ENCODE measurements at places on chromosomes 2 and 18. TPM values are rescaled to one million over a fixed set of nuclear protein-coding genes. Genes with fewer than 3 reads are reported as not detected.
A peak's percentile ranks its signal among the peaks of the same experiment; 100 is the strongest.

SLC11A1 gene
- total RNA-seq = 0.10 TPM

DNA sequence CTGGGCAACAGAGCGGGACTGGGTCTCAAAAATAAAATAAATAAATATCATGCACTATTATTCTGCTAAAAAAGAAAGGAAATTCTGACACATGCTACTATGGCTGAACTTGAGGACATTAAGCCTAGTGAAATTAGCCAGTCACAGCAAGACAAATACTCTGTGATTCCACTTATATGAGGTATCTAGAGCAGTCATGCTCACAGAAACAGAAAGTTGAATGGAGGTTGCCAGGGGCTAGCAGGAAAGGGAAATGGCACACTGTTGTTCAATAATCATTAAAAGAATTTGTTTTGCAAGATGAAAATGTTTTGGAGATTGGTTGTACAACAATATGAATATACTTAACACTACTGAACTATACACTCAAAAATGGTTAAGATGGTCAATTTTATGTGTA, 60.8 kb downstream of the NCKAP1 start:
- no peak for DNase-seq

DNA sequence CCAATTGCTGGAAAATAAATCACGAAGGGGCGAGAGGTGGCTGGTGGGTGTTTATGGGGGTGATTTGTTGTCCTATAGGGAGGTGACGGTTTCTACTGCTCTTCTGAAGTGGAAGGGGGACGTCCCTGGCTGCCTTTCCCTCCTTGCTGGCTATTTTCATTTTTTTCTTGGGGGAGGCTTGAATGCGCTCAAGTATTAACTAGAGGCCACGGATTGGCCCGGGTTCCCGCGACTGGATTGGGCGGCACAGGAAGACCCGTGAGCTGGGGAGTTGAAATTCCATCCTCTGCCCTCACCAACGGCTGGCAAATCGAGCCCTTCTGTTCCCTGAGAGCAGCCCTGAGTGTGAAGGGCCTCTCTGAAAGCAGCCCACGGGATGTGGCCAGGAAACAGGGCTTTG, 176.5 kb upstream of the SPRED2 start:
- no peak for DNase-seq

- peak; percentile 53 for DNase-seq
Observed at GRCh38 chr18:22493940-22494339, 76.2 kb upstream of the CTAGE1 start.

DNA sequence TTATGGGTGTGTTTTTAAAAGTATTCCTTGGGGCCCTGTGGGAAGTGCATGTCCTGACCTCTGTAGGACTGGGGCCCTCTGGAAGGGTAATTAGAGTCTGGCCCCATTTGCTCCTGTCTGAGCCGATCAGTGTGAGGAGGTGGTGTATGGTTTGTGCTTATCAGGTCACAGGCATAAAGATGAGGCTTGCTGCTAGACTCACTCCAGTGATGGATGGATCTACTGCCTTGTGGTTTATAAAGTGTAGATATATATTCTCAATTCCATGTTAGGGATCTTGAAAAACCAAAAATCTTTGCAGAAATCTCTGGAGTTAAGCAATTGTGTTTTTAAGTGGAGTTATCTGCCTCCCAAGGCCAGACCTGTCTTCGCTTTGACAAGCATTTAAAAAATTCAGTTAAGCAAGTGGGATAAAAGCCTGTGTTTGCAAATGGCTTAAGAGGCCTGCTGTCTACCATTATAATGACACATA, 182.4 kb downstream of the PTPRM start:
- DNase-seq = no peak

ASPRV1 gene
- 0.68 TPM for total RNA-seq

EPAS1 gene
- total RNA-seq = 12.3 TPM
